ENCODE measurements at places on chromosomes 16 and 17.
A peak's percentile ranks its signal among the peaks of the same experiment; 100 is the strongest.

- no peak for DNase-seq
These were observed 7.4 kb upstream of the B9D1 start for GRCh38 chr17:19369846-19370492.

GRCh38 chr17:3802461-3803307 is 1.7 kb upstream of the ITGAE start:
- DNase-seq = peak; percentile 47

GRCh38 chr17:4344926-4345325 is 21.5 kb downstream of the UBE2G1 start:
- no peak for DNase-seq

DNA sequence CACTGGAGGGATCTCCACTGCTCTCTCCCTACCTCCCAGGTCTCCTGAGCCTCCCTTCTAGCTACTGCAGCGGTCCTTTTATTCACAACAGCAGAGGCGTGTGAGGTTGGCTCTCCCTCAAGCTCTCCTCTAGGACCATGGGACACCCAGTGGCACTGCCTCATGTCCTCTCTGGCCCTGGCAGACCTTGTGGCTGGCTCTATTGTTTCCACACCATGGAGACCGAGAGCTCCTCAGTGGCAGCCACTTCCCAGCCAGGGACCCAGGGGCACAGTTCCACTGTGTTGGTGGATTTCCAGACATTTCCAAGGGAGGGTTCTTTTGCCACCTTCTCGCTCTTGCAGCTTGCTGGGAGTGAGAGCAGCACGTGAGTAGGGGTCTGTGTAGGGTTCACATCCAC is 204.9 kb downstream of the AXIN2 start:
- no peak for DNase-seq

DNA sequence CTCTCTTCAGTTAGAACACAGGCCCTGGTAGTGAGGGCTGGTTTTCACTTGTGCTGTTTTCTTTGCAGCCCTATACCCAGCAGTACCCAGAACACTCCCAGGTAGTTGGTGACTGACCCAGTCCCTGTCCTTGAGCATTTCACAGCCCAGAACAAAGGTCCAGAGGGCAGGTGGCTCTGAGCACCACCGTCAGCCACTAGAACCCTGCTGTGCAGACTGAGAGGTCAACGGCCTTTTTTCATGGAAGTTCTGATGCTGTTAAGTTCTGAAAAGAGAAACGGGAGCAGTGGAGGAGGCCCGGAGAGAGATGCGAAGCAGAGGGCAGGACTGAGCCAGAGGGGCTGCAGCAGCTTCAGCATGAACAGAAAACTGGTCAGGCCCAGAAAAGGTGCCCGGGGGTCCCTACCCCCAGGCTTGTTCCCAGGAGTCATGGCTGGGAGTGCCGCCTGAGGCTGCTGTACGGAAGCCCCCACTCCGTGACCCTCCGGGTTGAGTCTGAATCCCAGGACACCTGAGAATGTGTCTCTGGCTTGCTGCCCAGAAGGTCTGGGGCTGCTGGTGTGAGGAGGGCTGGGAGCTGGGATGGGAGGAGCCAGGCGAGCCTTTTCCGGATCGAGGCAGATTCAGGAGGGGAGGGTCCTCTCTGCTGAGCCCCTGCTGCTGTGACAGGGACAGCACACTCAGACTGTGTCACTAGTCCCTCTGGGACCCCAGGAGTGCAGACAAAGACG is 8.7 kb downstream of the ZNF276 start:
- no peak for DNase-seq

GRCh38 chr17:81523402-81524038 is 4.7 kb upstream of the FSCN2 start:
- no peak for DNase-seq

DNA sequence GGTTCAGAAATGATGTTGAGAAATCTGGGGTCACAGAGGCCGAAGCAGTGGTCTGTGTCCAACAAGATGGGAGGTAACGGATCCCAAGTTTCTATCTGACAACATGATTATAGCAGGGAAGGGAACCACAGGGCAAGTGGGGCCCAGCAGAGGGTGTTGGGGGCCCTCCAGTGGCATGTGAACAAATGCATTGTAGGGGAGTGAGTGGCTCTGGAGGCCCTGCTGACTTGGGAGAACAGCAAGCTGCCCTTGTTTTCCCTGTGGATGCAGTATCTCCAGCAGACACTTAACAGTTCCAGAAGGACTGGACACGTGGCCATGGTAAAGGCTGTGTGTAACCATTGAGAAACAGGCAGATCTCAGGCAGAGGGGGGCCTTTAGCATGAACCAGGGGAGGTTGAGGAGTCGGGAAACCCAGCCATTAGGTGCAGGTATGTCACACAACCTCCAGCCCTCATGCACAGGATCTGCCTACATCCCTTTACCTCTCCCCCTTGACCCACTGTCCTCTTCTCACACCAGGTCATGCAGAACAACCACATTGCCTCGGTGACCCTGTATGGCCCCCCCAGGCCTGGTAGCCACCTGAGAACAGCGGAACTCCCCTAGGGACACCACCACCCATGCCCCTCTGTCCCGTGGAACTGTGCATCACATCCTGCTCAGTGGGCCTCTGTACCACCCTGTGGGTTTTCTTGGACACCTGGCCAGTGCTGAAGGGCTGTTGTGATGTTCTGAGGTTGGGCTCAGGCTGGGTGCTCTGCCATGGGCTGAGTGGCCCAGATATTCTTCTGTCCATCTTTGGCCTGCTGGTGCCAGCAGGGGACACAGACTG is 4.1 kb downstream of the B3GNT9 start:
- DNase-seq = no peak

- no peak for DNase-seq
These were observed 115.6 kb upstream of the SDK2 start for GRCh38 chr17:73759734-73760438.

- DNase-seq = no peak
These were observed 16.0 kb downstream of the SLC5A10 start for GRCh38 chr17:18967916-18968315.

GRCh38 chr16:56994311-56994710 is 5.0 kb downstream of the NLRC5 start:
- no peak for DNase-seq

- DNase-seq = no peak
These were observed 134.7 kb downstream of the ANKRD11 start for GRCh38 chr16:89355686-89356085.

DNA sequence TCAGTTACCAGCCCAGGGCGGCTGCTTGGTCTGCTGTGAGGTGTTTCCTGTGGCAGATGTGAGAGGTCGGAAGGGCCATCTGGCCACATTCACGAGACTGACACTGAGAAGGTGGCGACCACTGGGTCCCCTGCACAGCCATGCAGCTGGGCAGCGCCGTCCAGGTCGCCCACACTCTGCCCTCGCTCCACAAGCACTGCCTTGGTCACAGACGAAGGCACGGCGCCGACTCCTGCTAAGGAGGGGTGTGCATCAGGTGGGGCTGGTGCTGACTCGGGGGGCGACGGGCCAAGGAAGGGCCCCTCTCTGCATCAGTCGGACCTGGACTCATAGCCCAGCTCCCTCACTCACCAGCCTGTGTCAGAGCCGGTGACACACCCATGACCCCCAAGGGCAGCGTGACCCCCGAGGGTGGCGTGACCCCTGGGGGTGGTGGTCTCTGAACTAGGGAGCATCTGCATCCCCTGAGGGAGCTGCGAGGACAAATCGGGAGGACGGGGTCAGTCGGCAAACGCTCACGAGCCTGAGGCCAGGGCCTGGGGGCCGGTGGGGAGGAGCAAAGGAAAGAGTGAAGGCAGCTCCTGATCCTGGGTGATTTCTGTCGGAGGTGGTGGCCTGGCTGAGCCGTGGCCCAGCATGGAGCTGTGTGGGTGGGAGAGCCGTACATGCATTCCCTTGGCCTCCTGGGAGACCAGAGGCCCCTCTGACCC is 30.4 kb downstream of the NME3 start:
- DNase-seq = no peak

- no peak for DNase-seq
These were observed 270.9 kb upstream of the FOXF1 start for GRCh38 chr16:86239381-86239780.

DNA sequence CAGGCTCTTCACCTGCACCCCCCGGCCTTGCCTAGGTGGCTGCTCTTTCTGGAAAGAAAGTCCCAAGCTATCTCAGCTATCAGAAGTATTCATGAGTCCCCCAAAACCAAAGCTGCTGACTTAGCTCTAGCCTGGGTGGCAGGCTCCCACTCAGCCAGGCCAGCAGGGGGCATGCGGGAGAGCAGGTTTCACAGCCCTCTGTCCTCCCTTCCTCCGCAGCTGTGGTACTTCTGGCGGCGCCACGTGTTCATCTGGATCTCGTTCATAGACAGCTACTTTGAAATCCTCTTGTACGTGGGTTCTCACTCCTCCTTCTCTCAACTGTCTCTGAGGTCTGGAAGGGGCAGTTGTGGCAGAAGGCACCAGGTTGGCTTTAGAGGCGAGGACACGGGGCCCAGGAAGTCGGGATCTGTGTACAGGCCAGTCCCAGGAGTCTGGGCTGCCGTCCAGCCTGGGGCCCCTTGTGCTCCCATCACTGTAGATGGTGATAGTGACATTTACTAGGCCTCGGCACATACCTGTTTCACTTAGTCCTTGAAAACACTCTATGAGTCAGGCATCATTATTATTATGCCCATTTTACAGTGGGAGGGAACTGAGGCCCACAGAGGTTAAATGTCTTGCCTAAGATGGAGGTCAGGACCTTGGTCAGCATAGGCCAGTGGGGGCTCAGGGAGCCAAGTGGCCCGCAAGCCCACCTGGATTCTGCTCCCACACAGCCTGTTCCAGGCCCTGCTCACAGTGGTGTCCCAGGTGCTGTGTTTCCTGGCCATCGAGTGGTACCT is 12.9 kb downstream of the TRPV2 start:
- DNase-seq = peak; percentile 67

GRCh38 chr17:49180998-49181635 is 29.3 kb downstream of the GNGT2 start:
- no peak for DNase-seq

DNA sequence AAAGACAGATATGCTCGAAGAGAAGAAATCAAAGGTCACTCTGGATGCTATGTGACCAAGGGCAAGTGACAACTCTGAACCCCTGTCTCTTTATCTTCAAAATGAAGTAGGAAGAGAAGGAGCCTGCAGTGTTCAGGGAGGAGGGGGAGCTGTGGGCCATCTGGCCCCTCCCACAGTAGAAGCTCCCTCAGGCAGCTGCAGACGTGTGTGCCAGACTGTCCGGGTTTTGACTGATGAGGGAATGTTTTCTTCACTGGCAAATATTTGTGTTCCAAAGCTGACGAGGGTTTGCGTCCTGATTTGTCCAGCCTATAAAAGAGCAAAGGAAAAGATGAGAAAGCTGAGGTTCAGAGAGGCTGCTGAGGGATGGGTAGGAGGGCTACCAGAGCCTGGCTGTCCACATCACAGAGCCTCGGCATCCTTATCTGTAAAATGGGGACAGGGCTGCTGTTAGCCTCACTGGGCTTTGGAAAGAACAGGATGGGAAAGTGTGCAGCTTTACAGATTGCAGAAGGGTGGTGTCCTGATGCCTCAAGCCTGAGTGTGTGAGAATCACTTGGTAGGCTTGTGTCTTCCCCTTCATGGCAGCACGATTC is 1.8 kb upstream of the GINS2 start:
- no peak for DNase-seq

- DNase-seq = no peak
These were observed 10.6 kb upstream of the CCL5 start for GRCh38 chr17:35890774-35891155.

- DNase-seq = no peak
These were observed 1.1 kb upstream of the NHLRC4 start for GRCh38 chr16:565419-566330.

DNA sequence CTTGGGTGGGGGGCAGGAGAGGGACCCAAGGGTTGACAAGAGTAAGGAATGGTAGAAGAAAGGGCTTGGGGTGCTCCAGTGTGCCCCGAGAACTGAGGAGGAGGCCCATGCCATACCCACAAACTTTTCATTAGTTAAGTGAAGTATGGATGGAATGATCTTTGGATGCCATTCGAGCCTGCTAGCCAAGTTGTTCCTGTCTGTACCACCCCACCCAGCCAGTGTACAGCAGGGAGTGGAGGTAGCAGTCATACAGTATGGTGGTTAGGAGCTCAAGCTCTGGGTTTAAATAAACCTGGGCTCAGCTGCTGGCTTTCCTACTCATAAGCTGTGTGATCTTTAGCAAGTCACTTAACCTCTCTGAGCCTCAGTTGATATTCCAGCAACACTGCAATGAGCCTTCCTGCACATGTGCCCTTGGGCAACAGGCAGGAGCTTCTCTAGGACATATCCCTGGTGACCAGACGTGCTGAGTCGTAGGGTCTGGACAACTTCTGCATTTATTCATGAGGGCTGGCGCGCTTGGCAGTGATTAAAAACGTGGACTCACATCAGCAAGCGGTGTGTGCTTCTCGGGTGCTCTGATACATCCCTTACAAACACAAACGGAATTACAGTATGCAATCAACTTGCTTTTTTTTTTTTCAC is 22.9 kb downstream of the ITPRIPL2 start:
- no peak for DNase-seq

DNA sequence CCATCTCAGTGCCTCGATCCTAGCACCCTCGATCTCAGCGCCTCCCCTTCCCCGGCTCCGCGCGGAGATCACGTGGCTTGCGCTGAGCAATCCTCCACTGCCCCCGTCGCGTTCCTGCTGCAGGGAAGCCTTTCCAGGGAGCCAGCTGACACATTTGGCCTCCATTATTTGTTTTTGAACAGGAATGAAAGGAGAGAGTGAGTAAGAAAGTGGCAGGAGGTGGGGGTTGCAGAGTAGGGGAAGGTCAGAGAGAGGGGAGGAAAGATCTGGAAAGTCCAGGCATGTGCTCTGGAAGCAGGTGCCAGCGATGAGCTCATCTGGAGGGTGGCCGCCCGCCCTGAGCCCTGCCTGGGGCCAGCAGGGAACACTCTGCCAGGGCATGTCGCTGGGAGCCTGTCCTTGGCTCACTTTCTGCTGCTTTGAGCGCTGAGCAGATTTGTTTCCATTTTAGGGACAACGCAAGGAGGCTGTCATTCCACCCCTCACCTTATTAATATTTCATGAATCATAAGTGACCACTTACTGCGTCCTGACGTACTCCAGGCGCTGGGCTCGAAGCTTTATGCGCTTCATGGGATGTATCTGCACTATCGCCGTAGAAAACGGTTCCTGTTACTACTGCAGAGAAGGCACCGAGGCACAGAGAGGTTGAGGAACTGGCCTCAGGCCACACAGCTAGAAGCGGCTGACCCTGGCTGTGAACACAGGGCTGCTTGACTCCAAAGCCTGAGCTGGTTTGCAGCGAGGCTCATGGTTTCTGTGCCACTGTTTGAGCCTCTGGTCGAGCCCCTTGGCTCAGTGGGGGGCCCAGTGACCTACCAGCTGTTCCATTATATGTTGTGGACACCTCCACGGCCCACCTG is 283.1 kb downstream of the SEC14L1 start:
- no peak for DNase-seq

Data from liver (tissue), 10 donors.